CD4-positive, alpha-beta T cell treated with Interleukin-4 for 1 hour (primary cell): ENCODE measurements at places on chromosomes 6 and 20.
A peak's percentile ranks its signal among the peaks of the same experiment; 100 is the strongest.

- peak; percentile 78 for DNase-seq
Measured at GRCh38 chr6:75208298-75209183, 2.7 kb upstream of the COL12A1 start.

GRCh38 chr20:2932498-2932897 is 59.2 kb downstream of the PTPRA start:
- DNase-seq = no peak

DNA sequence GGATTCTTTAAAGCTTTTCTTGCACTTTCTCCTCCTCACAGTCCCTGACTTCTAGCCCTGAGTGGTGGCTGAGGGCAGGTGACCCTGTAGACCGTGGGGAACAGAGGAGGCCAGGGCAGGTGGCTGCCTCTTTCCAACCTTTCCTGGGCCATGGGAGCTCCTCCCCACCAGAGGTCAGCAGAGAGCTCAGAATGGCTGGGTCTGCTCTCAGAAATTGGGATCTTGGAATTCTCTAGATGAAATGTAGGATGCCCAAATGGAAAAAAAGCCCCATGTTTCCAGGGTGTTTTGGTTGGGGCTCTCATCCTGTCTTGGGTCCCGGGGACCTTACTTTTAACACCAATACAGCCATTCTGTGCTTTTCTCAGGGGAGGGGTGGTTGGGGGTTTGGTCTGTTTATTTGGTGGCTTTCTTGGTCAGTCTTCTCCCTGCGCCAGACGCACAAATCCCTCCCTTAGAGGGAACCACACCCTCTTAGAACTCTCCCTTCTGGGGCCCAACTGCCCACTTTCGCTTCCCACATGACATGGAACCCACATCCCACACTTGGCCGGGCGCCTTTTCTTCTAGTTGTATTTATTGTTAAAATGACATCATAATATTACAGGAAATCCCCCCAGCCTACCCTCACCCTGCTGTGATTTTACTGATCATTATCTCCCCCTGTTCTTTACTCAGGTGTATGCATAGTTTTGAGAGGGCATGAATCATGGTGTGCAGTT is 17.9 kb downstream of the GNAS start:
- DNase-seq = peak; percentile 59

DNA sequence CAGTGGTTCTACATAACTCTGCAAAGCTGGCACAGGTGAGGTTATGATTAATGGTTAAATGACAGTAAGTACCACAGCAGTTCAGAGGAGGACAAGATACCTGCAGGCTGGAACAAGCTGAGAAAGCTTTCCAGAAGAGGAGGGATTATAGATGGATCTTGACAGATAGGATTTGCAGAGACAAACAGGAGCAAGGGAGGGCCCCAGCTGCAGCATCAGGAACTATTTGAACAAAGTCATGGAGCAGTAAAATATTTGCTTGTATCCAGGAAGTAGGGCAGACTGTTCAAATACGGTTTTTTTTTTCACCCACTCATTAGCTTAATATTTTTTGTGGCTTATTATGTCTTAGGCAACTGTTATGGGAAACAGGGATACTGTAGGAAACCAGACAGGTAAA is 144.4 kb upstream of the MAN1A1 start:
- no peak for DNase-seq

GRCh38 chr6:12605888-12606345 is 110.7 kb upstream of the PHACTR1 start:
- peak; percentile 36 for DNase-seq

DNA sequence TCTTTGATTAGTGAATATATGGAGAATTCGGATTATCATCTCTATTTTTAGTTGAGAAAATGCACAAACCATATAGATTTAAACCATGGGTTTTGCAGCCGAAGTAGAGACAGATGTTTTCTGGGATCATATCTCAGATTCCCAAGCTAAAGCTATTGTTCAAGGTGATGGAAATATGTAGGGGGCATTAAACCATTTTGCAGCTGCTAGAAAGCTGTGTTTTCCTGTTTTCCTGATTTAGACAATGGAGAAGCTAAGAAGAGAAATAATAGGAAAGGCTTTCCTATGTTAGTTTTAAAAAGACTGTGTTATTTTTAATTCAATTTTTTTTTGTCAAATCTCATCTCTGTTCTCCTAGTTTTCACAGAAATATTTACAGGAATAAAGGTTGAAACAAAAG is 6.2 kb downstream of the CD93 start:
- no peak for DNase-seq
